ENCODE measurements at places on chromosomes 5 and 9.

- DNase-seq = no peak
Observed at GRCh38 chr9:28409919-28410318, 836.6 kb upstream of the C9orf72 start.

- DNase-seq = no peak
Observed at GRCh38 chr5:150993826-150994412, 26.5 kb upstream of the GPX3 start.

DNA sequence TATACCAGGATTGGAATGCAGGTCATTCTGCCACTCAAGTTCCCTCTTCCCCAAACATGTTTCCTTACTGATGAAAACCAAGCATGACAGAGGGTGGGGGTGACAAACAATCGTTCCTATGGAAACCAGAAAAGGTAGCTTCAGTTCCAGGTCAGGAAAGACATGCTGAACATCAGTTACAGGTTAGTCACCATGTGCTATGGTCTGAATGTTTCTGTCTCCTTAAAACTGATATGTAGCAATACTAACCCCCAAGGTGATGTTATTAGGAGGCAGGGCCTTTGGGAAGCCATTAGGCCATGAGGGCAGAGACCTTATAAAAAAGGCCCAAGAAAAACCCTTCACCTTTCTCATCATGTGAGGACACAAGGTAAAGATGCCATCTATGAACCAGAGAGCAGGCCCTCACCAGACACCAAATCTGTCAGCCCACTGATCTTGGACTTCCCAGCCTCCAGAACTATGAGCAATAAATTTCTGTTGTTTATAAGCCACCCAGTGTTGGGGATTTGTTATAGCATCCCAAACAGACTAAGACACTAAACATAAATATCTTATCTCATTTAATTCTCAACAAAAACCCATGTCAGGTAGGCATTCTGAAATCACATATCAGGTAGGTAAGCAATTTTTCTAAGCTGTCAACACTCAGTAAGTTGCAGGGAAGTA lies 15.7 kb upstream of the SH3RF2 start:
- no peak for DNase-seq

DNA sequence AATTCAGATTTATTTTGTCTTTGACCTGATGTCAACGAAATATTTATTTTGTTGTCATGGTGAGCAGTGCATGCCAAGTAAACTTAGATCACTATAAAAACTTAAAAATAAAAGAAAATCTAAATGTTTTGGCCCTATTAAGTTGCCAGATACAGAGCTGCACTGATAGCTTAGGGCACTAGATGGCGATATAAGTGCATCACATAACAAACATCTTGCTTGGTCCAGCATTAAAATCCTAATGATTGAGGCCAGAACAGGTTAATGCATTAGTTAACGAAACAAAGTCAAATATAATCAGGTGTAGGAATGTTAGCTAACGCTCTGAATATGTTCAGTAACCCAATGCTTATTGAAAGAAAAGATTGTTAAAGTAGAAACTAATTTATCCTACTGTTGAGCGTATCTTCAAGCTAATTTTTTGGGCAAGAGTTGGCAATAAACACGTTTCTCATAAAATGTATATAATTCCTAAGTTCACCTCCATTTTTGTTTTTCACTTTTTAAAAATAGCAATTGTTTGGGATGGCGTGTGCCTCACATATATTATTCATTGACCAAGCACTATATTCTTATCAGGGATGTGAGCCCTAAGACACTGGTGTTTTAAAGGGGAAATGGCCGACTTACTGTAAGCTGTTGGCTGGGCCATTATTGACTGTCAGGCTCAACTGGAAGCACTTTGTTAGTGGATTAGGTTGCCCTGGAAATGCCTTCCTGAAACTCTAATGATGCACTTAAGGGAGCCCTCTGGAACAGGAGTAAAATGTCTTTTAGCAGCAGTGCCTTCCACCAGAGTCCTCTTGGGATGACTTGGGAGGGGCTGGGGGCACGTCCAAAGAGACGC lies 33.3 kb downstream of the KCTD16 start:
- DNase-seq = no peak

DNA sequence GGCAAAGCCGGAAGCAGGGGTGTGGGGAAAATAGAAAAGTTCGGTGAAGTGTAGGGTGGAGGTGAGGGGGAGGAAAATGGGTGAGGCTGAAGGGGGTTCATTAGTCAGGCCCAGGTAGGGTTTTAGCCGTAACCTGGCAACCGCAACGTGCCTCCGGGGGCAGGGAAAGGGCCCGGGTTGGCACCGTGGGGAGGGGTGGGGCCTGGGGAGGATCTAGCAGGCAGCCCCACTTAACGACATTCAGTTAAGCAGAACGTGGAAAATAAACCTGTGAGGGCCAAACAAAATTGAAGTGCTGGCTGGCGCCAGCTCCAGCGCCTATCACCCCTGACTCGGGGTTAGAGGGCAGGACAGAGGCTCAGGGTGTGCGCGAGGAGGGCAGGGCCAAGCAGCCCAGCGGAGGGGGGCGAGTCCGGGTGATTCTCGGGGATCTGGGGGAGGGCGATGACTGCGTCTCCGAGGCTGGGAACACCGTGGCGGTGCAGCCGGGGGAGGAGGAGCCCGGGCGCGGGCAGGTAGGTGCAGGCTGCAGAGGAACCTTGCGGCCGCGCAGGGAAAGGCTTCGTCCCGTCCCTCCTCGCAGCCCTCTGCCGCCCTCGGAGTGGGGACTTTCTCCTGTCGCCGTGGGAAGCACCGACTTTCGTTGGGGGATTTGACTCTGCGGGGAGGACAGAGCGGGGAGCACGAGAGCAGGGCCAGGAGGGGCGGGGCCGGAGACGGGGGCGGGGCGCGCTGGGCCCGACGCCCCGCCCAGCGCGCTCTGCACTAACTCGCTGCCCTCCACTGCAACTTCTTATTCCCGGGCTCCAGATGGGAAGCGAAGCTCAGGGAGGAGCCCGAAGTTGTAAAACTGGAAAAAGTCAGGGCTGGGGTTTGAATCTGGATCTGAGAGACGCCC lies 5.1 kb downstream of the RGS14 start:
- no peak for DNase-seq

- no peak for DNase-seq
Observed at GRCh38 chr9:105637787-105638395, 24.4 kb upstream of the TAL2 start.
